ENCODE measurements at places on chromosomes 5 and 9. TPM values are rescaled to one million over a fixed set of nuclear protein-coding genes. Genes with fewer than 3 reads are reported as not detected.

IL33 gene
- total RNA-seq: 14.3 TPM

ISL1 gene
- total RNA-seq: 0.49 TPM

ADAMTS16 gene
- total RNA-seq: 1.5 TPM

TMEM174 gene
- not detected for total RNA-seq

SLC46A2 gene
- not detected for total RNA-seq

IL5 gene
- total RNA-seq: not detected

ADRA1B gene
- total RNA-seq: 0.74 TPM

PCDHGA5 gene
- total RNA-seq: 11.3 TPM
